HCT116 (cell line): ENCODE measurements at places on chromosomes 16 and 17.
A peak's percentile ranks its signal among the peaks of the same experiment; 100 is the strongest.

- DNase-seq: no peak
Measured at GRCh38 chr16:16071631-16072244, 122.3 kb downstream of the ABCC1 start.

DNA sequence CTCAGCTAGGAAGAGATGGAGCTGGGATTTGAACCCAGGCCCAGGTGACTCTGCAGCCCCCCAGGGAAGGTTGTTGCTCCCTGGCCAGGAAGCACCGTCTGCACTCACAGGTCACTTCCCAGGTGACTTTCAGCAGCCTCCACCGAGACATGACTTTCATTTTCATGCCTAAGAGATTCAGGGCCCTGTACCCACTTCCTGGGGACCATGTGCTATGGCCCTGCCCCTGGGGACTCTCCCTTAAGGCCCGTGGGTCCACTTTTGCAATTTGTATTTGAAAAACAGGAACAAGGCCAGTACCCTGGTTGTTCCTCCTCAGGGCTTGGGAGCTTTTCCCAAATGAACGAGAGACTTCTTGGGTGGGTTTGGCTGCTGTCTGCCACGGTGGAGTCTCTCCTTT is 191.0 kb downstream of the IRF8 start:
- DNase-seq: no peak

- no peak for DNase-seq
Measured at GRCh38 chr16:89531821-89532526, 23.8 kb downstream of the SPG7 start.

DNA sequence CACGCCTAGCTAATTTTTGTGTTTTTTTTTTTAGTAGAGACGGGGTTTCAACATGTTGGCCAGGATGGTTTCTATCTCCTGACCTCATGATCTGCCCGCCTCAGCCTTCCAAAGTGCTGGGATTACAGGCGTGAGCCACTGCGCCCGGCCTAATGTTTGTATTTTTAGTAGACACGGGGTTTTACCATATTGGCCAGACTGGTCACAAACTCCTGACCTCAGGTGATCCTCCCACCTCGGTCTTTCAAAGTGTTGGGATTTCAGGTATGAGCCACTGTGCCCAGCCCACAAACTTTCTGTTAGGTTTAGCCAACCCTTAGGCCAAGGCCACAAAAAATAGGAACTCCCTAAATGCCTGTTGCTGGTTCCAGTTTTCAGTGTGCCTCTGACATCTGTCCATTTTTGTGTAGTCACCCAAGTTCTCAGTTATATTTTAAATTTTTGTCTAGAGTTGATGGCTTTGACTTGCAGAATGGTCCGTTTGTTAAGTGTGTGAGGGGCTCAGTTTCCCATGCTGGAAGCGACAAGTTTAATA is 12.7 kb downstream of the CCL16 start:
- no peak for DNase-seq

DNA sequence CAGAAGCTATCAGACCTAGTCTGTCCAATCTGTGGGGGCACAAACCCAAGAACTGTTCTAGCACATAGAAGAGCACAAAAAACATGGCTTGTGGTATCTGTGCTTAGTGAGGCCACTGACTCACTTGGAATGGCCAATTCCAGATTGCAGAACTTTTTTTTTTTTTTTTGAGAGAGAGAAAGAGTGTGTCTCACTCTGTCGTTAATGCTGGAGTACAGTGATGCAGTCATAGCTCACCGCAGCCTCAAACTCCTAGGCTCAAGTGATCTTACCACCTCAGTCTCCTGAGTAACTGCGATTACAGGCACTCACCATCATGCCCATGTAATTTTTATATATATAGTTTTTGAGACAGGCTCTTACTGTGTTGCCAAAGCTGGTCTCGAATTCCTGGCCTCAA is 77.2 kb upstream of the CLEC3A start:
- no peak for DNase-seq

DNA sequence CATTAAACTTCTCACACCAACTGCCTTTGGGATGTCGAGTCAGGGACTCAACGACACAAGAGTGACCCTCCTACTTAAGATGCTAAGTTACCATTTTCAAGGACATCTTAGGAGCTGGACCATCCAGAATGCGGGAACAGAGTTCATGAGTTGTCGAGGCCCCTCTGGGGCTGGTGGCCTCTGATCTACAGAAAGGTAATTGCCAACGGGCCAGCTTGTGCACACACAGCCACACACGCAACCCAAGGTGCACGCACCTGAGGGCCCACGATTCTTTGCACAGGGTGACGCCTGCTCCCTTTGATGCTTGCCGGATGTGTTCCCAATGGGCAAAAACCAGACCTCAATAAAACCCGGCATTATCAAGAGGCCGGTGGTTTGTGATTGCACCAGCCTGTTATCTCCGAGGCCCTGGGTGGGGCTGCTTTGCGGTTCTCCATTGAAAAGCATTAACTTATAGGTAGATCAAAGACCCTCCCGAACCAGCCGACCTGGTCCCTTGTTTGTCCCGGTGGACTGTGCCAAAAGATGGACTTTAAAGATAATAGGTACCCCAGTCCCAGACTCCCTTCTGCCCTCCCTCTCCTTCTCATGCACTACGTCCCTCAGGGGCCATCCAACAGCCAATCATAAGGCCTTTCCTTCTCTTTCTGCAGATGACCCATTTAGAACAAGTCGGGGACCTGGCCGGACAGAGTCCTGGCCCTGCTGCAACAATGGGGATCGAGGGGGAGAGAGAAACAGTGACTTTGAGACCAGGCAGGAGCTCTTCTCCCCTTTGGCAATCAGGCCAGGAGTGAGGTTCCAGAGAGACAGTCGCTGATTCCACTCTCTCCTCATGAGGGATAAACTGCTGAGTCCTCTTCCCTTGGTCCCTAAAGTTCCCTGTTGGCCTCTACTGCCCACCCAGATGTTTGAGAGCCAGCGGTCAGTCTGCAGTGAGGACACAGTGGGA is 292.5 kb downstream of the SOX9 start:
- no peak for DNase-seq

DNA sequence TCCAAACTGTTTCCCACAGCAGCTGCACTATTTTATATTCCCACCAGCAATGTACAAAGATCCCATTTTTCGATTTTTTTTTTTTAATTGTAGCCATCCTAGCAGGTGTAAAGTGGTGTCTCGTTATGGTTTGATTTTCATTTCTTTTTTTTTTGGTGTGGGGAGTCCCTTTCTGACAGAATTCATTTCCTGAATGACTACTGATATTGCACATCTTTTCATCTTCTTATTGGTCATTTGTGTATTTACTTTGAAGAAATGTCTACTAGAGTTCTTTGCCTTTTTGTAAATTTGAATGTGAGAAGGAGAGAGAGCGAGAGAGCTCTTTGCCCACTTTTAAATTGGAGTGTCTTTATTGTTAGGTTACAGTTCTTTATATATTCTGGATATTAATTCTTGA is 14.0 kb downstream of the CYB5B start:
- DNase-seq: no peak

DNA sequence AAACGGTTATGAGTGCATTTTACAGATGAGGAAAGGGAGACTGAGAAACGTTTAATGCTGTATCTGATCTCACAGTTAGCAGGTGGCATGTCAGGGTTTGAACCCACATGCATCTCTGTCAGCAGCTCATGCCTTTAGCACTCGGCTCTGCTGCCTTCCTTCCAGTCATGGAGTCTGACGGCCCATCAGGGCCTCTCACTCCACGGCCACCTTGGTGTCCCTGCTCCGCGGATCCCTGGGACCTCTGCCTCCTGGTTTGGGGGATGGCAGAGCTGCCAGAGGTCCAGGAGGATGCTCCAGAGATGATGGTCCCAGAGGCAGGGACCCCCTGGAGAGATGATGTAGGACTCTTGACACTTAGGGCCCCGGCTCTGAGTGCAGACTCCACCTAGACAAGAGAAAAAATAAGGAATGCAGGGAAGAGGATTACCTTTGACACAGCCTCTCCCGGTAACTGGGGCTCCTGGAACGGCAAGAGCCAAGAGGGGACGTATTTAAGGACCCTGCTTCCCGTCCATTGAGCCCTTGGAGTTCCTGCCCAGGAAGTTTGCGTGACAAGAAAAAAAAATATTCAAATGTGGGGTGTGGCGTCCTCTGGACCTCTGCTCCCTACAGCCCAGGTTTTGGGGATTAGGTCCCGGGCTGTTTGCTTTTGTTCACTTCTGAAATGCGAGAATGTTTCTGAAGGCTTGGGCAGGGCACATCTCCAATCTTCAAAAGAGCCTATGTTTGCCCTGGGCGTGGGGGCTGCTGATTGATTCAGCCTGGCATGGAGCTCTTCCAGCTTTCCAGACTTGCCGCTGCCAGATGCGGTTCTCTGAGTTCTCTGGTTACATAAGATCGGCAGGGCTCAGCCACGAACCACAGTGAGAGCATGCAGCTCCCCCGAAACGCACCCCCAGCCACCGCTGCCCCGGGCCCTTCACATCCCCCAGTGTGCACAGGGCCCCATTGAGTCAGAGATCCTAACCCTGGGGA is at the start of gene ALDH3A1:
TSS of gene ALDH3A1 (minus strand) at position 470 of the 978 bp plus-strand sequence. CDS start 3,169 bp downstream, outside the sequence.
- no peak for DNase-seq

GRCh38 chr17:47621293-47622179 is 28.2 kb upstream of the KPNB1 start:
- DNase-seq: peak; percentile 82

DNA sequence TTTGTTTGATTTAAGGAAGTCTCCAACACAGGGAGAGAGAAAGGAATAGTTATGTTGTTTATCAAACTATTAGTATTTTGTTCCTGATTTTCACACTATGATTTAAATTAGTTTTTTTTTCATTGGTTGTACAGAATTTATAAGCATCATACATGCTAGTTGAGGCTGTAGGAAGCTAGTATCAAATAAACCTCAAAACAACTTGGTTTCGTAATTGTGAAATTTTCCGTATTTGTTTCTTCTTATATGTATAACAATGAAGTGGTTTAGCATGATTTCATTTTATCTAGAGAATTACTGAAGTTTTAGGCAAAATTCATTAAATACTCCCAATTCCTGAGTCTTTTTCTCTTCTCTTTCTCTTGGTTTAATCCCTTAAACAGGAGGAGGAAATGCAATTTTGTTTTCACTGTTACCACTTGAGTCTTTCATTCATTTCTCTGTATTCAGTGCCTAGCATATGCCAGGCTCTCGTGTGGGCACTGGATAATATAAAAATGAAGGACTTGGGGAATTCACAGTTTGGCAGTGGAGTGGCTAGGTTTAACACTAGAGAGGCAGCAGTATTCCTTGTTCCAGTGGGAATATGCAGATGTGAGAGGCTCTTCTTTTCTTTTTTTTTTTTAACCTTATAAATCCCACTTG is 1.8 kb downstream of the CYLD start:
- DNase-seq: no peak

DNA sequence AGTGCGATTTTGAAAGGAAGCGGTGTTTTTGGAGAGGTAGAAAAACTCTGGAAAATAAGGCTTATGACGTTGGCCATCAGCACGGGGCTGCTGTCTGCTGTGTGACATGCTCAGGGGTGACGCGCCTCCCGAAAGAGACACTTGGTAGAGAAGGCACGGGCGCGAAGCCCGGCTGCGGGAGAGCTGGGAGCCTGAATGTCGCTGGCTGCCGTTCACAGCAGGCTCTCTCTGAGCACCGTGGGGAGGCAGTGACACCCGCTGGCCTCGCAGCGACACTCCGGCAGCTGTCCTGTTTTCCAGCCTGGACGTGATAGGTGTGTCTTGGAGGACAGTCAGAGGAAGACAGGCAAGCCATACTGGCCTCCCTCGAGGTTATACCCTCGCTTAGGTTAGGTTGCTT is 759.1 kb upstream of the RBFOX1 start:
- no peak for DNase-seq

DNA sequence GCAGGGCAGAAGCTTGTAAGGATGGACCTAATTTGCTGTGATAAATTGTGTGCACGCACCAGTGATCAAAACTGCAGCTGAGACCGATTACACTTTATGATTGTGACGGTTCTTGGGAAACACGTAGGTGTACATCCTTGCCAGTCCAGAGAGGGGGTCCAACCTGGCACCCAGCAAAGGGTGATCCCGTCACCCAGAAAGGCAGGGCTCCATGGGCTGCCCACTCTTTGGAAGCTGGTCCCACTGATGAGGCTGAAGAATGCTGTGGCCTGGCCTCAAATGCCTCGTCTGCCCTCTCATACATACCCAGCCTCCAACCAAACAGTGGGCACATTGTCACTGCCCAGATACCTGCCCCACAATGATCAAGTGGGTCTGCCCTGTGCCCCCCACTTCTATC is 132.0 kb downstream of the C16orf78 start:
- no peak for DNase-seq

DNA sequence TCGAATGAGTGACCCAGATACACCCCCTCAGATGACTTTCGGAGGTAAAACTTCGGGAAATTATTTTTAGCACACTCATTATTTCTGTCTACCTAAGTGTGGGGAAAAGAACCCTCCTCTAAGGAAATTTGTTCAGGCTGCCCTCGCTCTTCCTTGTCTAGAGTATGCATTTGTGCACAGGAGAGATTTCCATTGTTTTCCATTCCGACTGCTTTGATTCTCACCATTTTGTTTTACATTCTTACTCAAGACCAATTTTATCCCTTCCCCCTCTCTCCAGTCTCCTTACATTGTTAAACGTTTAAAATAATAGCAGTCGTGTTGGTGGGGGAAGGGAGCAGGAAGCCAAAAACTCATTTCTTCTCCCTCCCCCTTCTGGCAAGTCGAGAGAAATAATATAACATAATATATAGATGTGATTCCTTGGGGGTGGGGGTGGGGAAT is 1.5 kb upstream of the CHD3 start:
- DNase-seq: no peak

GRCh38 chr17:69757688-69758430 is 317.2 kb upstream of the KCNJ16 start:
- no peak for DNase-seq

GRCh38 chr17:42387661-42388380 is 421 bp downstream of the STAT3 start:
- no peak for DNase-seq

GRCh38 chr17:57442914-57443571 is 186.7 kb downstream of the MSI2 start:
- DNase-seq: no peak

DNA sequence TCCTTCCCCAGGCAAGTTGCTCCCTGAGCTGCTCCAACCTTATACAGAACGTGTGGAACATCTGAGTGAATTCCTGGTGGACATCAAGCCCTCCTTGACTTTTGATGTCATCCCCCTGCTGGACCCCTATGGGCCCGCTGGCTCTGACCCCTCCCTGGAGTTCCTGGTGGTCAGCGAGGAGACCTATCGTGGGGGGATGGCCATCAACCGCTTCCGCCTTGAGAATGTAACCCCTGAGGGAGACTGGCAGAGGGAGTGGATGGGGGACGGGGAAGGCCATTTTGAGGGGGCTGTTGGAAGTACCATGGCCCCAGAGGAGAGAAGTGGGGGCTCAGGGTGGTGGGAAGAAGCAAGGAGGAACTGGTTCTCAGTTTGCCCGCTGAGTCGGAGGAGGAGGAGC is 2.0 kb downstream of the COASY start:
- no peak for DNase-seq

- no peak for DNase-seq
Measured at GRCh38 chr17:64001763-64002529, 3.8 kb downstream of the PRR29 start.

GRCh38 chr17:45228763-45229539 is 7.3 kb downstream of the FMNL1 start:
- no peak for DNase-seq

GRCh38 chr16:11482946-11483748 is 103.6 kb downstream of the LITAF start:
- no peak for DNase-seq
